ENCODE measurements at places on chromosomes 11 and 22. TPM values are rescaled to one million over a fixed set of nuclear protein-coding genes. Genes with fewer than 3 reads are reported as not detected.

DNA sequence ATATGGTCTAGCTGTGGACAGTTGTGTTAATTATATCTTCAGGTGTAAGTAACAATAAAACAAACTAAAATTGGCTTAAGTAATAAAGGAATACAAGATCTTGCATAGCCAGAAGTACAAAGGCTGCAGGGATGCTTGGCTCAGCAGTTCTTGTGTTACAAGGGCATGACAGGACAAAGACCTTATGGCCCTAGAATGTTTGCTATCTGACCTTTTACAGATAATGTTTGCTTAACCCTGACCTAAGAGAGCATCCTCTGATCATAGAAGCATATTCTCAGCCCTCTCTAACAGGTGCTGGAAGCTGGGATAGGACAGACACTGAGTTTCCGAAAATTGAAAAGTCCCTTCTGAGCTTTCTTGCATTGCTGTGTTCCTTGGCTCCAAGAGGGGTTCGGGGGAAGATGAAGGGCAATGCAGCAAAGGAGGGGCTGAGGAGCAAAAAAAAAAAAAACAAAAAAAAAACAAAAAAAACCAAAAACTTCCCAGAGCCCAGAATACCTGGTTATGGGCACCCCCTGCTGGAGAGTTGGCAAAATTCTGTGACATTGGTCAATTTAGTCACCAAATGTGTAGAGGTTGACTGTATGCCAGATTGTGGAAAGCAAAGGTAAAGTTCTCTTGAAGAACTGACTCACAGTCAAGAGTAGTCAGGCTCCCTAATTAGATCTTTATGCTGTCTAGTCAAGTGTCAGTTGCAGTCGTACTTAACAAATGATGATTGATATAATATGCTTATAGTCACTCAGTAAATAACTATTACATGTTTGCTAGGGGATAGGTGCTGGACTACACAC lies 10.4 kb upstream of the HIKESHI start:
- DNase-seq, result peak; percentile 12

DNA sequence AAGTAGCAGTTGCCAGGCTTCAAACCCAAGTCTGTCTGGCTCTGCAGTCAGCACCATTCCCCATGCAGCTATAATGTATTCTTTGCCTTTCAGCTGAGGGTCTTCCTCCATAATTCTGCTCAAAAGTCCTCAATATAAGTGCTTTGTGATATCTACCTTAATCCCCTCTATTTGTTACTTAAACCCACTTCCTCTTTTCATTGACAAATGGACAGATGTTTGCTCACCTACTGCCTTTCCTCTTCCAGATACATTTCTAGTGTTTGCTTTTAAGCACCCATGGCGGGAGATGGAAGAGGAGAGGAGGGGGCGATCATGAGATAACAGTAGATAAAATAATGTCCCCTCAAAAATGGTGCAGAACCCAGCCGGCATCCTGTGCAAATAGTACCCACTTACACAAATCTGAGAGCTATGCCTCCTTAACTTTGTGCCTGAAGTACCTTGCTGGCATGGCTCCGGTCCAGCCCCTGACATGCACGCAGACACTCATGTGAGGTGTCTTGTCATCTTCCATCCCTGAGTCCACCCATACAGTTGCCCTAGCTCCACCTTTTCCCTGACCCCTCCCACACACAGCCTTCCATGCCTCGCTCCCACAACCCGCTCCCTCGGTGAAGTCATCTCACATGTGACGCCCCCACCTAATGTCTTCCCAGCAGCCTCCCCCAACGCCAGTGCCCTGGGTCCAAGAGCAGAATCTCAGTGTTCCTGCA lies 109.6 kb downstream of the TRIM29 start:
- DNase-seq, result no peak

DNA sequence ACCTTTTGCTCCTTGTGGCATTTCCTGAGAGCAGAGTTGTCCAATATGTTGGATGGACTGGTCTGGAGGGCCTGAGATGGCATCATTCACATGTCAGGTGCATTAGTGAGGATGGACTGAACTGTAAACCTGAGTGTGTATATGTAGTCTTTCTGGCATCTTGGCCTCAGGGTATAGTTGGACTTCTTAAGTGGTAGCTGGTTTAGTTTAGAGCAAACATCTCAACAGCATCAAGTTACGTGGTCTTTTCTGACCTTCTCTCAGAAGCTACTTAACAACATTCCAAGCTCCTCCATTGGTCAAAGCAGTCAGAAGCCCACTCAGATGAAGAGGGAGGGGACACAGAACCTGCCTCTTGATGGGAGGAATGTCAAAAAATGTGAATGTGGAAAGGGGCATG lies 829.9 kb downstream of the METTL15 start:
- DNase-seq, result no peak

- DNase-seq, result no peak
Observed at GRCh38 chr11:125001079-125001778, 47.2 kb downstream of the CCDC15 start.

GRCh38 chr11:126436209-126436755 lies 80.8 kb downstream of the ST3GAL4 start:
- no peak for DNase-seq

- no peak for DNase-seq
Observed at GRCh38 chr11:70324376-70325115, 54.1 kb downstream of the PPFIA1 start.

DNA sequence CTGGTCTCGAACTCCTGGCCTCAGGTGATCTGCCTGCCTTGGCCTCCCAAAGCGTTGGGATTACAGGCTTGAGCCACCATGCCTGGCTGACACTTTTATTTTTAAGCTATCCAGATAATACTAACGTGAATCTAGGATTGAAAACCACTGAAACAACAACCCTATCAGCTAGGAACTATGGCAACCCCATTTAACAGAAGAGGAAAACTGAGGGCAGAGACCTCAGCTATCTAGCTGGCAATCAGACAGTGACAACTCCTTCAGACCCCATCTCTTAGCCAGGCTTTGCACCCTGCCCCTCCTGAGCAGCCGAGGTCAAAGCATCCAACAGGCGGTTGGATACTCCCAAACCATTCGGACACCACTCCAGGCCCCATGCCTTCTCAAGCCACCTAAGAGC lies 14.1 kb downstream of the ABTB2 start:
- DNase-seq, result no peak

- no peak for DNase-seq
Observed at GRCh38 chr11:132452616-132453015, 1079.7 kb downstream of the OPCML start.

Gene CCDC87
- total RNA-seq, result 3.8 TPM
